ENCODE measurements at places on chromosomes 2 and 18.

- no peak for DNase-seq
Measured at GRCh38 chr2:236712961-236713673, 143.5 kb downstream of the ACKR3 start.

DNA sequence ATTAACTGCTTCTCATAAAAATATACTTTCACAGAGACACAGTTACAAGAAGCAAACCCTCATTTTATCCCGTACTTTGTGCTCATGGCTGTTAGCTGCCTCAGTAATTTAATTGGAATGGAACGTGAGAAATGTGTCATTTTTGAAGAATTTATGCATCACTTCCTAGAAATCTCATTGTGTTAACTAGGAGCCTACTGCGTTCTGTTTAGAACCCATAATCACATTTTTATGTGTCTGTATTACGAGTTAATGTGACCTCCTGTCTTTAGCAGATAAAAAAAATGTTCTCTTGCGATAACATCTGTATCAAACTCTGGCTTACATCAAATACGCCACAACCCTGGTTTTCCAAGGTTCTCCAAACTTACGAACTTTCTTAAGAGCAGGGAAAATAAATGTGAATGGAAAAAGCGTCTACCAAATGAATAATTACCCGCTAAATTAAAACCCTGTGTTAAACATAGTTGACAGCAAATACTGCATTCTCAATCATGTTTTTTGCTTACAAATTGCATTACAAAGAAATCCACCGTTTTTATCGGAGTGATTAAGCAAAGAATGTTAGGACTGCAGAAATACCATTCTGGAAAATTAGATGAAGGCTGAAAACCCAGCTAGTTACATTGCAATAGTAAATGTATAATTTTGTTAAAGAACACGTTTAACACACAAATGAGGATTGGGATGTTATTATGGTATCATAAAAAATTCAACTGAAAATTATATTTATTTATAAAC lies 12.1 kb upstream of the GBX2 start:
- DNase-seq = no peak

- DNase-seq = no peak
Measured at GRCh38 chr2:6943523-6943922, 26.3 kb downstream of the RNF144A start.

GRCh38 chr18:62880034-62880433 lies 164.7 kb downstream of the PHLPP1 start:
- DNase-seq = no peak

DNA sequence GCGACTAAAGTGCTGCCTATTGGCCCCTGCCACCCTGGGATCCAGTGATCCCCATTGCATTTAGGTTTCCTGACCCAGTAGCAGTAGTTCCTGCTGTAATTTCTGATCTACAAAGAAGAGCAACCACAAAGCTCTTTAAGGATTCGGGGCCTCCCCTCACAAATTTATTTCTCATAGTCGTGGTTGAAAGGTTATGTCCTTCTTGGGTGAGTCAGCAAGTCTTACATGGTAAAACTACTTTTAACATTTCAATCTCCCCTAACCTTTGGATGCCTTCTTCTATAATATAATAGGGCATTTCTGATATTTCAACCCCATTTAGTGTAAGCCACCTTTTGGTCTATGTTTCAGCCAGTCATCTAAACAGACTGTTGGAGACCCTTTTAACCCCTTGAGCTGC lies 14.9 kb downstream of the PIKFYVE start:
- no peak for DNase-seq

DNA sequence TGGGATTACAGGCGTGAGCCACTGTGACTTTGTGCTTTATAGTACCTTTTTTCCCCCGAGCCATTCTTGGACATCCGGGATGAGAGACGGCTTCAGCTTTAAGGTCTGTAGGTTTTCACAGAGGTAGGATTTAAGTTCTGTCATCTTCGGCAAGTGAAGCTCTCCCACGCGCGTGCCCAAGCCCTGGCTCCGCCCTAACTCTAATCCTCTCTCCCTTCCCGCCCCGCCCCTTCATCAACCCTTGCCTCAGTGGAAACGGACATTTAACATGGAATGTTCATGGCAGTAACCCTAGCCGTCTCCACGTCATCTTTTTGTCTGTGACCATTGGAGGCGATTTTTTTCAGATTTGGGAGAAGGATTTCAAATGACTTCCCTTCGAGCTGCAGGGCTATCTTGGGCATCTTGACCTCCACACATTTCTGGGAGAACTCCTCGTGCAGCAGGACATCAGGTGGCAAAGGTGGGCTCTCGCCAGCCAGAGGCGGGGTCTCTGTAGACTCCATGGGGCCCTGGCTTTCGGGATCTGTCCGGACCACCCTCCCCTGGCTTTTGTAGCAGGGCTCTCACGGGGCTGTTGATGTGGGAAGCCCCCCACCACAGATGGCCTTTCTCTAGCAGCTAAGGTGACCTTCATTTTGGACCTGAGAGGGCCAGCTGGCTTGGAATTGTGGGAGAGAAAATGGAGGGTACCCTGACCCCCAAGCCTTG lies 6.8 kb downstream of the COLEC11 start:
- no peak for DNase-seq

- DNase-seq = no peak
Measured at GRCh38 chr2:125125902-125126301, 1100.8 kb downstream of the CNTNAP5 start.

DNA sequence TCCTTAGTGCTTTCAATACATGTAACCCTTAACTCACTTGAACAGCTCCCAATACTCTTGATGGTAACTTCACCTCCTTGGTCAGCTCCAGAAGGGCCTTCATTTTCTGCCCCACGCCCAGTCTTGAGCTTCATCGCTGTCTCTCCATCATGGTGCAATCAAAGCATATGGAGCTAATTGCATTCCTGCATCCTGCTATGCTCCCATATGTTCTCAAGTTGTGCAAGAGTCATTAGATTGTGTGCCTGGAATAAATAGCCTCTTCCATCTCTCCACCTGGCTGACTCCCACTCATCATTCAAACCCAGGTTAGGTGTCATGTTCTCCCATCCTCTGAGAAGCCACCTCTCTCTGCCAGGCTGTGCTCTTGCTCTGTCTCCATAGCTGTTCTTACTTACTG lies 364.5 kb upstream of the RGPD4 start:
- DNase-seq = no peak

DNA sequence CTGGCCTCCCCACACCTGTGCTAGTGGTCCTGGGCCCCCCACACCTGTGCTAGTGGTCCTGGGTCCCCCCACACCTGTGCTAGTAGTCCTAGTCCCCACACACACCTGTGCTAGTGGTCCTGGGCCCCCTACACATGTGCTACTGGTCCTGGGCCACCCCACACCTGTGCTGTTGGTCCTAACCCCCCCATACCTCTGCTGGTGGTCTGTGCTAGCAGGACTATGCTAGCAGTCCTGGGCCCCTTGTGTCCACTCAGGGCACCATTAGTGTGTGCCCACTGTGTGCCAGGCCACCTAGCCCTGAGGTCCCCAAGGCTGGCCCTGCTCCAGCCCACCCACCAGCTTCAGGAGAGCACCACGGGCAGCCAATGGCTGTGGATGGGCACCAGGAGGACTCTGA lies 558.2 kb upstream of the SALL3 start:
- no peak for DNase-seq

All from NCI-H1417 (cell line).